Stimulated activated CD8-positive, alpha-beta memory T cell treated with anti-CD3 and anti-CD28 coated beads, Interleukin-4, amount 100 ng/mL, for 4 hours (primary cell): ENCODE measurements at places on chromosomes 16 and 17.

DNA sequence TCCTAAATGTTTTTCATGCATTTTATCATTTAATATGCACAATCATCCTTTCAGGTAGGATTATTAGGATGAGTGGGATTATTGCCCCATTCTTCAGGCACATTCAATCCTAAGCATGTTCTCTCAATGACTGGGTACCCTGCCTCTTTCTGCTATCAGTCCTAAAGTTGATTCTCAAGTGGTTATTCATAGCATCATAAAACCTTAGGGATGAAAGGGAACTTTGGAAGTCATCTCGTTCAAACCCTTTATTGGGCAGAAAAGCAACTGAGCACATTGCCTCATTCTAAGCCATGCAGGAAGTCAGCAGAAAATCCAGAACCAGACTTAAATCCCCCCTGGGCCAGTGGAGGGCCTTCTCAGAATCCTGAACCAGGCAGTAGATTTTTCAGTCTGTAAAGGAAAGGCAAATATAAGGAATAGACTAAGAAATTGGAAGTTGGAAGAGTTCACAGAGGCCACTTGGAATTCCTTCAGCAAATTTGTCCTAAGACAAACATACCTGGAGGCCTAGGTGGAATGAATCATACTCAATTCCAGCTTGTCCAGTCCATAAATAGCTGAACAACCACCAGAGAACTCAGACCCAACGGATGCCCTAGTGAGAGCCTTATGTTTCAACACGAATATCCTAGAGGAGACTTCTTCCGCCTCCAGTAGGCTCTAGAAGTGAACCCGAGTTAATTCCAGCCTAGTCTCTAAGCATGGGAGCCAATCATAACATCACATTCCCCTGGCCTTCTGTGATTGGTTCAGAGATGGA lies 62.7 kb downstream of the IRX6 start:
- no peak for DNase-seq

DNA sequence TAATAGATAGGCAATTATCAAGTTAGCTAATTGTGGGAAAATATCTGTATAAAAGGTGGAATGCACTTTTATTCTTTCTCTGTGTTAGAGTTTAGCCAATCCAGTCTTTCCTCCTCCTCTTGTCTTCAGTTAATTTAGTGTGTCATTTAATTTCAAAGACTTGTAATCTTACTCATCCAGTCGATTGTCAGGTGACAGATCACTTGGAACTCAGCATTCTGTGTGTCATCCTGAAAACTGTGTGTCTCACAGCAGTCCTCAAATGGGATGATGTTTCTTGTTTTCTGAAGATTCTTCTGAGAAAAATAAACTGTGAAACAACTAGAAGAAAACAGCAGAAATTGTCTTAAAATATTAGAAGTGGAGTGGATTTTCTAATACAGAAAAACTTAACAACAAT lies 290 bp upstream of the KRTAP4-1 start:
- no peak for DNase-seq

DNA sequence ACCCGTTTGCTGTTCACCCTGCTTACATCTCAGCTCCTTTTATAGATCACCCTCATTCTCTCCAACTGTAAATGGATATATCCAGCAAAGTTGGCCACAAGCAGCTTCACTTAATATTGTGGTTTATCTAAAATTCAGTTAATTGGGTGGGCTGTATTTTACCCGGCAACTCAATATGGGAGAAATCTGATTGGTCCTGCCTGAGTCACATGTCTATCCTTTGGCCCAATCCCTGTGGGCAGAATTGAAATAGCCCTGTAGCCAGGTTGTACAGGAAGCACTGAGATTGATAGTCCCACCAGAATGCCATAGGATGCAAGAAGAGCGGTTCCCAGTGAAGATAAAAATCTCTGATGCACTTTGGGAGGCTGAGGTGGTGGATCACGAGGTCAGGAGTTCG lies 73.2 kb downstream of the AIPL1 start:
- no peak for DNase-seq

DNA sequence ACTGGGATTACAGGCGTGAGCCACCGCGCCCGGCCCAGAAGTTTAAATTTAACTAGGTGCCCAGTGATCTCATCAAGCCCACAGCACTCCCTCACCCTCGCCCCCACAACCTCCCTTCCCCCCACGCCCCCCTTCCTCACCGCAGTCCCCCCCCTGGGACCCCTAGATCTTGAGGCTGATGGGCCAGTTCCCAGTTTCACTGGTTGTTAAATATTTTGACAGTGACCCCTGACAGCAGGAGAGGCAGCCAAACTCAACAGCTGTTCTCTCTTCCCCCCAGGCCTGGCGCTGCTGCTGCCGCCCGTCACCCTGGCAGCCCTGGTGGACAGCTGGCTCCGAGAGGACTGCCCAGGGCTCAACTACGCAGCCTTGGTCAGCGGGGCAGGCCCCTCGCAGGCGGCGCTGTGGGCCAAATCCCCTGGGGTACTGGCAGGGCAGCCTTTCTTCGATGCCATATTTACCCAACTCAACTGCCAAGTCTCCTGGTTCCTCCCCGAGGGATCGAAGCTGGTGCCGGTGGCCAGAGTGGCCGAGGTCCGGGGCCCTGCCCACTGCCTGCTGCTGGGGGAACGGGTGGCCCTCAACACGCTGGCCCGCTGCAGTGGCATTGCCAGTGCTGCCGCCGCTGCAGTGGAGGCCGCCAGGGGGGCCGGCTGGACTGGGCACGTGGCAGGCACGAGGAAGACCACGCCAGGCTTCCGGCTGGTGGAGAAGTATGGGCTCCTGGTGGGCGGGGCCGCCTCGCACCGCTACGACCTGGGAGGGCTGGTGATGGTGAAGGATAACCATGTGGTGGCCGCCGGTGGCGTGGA lies 15.6 kb downstream of the QPRT start:
- DNase-seq = no peak

DNA sequence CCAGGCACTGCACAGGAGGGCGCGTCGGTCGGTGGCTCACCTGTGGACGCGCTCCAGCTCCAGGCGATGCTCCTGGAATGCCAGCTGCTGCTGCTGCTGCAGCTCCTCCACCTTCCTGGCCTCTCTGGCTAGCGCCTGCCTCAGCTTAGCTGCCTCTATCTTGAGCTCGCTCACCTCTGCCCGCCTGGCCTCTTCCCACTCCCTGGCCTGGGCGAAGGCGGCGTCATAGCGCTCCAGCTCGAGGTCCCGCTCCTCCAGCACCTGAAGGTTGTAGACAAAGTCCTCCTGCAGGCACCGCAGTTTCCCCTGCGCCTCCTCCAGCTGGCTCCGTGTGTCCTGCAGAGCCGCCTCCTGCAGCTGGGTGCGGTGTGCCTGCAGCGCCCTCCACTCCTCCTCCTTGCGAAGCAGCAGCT lies 11.1 kb downstream of the CCDC57 start:
- DNase-seq = no peak

GRCh38 chr17:76510831-76511244 lies 9.6 kb upstream of the RHBDF2 start:
- DNase-seq = no peak

DNA sequence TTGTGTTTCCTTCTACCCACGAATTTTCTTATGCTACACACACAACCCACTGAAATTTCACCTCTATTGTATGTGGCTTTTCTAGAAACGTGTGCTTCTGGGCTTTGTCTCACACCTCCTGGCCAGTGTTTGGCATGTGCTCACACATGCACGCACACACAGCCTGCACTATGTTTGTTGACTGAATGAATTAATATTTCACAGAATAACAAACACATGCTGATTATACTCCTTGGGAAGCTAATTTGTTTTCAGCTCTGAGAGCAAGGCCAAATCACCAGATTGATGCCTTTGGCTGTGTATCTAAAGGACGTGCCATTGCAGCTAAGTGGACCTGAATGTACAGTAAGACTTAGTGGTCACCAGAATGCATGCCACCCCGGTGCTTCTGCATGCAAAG lies 210.7 kb downstream of the WWOX start:
- DNase-seq = no peak

- no peak for DNase-seq
Observed at GRCh38 chr17:16936536-16937310, 35.2 kb downstream of the TNFRSF13B start.

GRCh38 chr17:13500947-13501346 lies 100.8 kb downstream of the HS3ST3A1 start:
- no peak for DNase-seq

DNA sequence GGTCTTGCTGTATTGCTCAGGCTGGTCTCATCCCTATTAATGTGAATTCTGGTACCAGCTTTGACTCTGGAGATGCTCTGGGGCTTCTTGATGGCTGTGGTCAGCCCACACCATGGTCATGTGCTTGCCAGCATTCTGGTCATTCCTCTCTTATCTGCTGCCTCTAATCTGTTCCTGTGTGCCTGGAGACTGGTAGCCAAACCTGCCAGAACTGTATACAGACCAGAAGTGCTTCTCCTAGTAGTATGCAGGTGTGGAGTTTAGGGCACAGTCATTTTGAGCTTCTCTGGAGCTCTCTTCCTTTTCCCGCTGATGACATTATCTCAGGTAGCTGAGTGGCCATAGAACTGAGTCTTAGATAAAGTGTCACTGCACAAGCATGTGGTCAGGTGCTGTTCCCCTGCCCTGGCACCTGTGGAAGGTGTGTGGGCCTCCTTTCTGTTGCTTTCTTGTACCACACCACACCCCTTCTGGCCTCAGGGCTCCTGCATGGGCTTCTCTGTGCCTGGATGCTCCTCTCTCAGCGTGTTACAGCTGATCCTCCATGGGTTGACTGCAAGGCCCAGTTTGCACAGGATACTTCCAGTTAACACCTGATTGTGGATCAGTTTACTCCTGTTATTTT lies 162.7 kb downstream of the SPECC1 start:
- DNase-seq = no peak

DNA sequence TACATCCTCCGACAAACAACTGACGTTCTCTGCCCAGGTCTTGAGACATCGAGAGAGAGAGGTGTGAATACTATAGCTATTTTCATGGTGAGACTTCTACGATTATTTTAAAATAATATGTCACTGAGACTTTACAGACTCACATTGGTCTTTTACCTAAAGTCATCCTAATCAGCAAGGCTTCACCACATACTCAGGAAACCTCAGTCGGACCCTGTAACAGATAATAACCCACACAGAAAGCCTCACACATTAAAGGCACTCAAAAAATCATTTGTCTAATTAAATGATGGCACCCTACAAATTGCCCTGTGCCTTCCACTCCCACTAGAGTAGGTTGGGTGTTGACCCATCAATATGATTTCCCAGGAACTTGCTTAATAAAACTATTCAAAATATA lies 19.8 kb upstream of the SLC39A11 start:
- no peak for DNase-seq

GRCh38 chr16:57616876-57617275 lies 11.6 kb upstream of the ADGRG1 start:
- no peak for DNase-seq
